ENCODE measurements at places on chromosomes 12 and 14.

- no peak for DNase-seq
These were observed 15.7 kb downstream of the PTGER2 start for GRCh38 chr14:52329678-52330369.

- DNase-seq, result no peak
These were observed 179.7 kb upstream of the PLXNC1 start for GRCh38 chr12:93968536-93969285.

DNA sequence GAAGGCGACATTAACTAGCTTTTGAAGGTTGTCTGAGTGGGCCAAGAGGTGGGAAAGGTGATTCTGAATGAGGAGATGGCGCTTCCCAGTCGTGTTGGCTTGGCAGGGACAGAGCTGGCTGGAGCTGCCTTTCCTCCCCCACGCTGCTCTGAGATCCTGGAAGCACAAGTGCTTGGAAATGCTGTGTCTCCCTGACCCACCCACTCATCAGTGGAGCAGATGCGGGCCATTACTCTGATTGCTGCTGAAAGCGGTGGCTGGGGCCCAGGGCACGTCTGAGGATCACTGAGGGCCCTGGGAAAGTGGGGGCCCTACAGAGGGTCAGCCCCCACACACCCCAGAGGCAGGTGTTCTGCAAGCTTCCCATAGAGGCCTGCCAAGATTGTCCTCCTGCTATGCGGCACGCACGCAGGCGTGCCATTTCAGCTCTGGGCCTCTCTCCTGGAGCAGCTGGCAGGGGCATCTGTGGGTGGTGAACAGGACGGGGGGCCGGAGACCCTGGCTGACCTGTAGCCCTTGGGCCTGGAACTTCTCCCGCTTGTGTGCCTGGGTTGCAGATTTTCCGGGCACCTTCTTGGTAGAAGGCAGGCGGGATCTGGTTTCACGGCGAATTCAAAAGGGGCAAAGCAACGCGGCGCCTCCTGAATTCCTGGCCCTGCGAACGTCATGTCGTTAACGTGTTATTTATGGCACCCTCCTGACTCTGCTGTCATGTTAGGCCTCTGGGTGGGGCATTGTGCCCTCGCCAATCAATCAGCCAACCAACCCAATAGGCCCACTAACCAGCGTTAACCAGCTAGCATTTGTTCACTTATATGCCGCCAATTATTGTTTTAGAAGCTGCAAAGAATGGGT, 133.8 kb upstream of the TBX3 start:
- DNase-seq, result no peak

DNA sequence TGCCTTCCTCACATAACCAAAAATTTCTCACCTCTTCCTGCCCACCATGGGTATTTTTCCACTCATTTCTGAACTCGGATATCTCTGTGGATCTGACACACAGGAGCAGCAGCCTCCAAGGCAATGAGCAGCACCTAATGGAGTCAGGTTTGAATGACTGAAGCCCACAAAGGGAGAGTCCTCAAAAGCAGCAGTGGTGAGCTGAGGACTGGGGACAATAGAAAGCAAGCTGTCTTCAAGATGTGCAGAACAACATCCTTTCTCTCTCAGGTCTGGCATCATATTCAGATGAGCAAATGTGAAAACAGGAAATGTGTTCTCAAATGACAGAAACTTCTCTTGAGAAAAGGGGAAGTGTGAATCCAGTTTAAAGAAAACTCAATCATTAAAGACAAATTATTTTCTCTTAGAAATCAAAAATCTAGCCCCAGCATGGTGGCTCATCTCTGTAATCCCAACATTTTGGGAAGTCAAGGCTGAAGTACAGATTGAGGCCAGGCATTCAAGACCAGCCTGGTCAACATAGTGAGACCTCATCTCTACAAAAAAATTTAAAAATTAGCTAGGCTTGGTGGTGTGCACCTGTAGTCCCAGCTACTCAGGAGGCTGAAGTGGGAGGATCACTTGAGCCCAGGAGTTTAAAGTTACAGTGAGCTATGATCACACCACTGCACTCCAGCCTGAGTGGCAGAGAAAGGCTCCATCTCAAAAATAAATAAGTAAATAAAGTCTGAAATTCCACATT, 54.2 kb downstream of the C12orf42 start:
- no peak for DNase-seq

GRCh38 chr12:53514628-53515290, 7.5 kb upstream of the NPFF start:
- no peak for DNase-seq

DNA sequence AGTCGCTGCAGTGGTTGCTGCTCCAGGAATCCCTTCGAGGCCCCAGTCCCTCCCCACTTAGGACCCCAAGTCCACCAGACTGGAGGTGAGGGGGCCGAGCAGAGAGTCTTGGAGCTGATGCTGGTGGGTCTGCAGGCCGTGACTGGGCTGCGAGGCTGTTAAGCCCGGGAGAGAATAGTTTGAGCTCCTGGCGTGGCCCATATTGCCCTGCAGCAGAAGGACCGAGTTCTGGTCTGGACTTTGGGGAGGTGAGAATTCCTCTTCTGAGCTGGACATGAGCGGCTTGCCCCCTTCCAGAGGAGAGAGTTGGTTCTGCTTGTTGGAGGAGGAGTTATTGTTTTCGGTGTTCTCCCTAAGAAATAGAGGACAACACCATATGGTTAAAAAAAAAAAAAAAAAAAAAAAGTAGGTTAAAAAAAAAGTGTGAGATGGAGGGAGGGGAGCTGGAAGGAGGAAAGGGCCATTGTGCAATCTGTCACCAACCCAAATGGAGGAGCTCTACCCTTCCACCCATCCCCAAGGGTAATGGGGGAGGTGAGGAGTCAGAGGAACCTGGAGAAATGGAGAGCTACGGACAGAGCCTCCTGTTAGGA, 3.0 kb downstream of the SIX1 start:
- no peak for DNase-seq

GRCh38 chr12:11667171-11667570, 17.7 kb downstream of the ETV6 start:
- DNase-seq, result no peak

DNA sequence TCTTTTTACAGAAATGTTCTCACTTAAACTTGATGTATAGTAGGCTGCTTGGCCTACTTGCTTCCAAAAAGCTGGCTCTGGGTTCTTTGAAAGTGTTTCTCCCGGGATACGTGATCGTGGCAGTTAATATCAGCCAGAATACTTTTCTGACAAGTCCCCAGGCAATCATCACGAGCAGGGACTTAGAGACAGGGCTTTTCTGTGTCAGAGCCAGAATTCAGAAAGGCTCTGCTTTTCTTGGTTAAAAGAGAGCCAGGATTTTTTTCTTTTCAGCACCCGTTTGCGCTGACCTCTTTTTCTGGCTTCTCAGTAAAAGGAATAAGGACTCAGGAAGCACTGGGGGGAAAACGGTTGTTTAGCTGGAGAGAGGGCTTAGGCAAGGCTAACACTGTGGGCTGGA, 57.8 kb upstream of the ARHGAP5 start:
- no peak for DNase-seq

DNA sequence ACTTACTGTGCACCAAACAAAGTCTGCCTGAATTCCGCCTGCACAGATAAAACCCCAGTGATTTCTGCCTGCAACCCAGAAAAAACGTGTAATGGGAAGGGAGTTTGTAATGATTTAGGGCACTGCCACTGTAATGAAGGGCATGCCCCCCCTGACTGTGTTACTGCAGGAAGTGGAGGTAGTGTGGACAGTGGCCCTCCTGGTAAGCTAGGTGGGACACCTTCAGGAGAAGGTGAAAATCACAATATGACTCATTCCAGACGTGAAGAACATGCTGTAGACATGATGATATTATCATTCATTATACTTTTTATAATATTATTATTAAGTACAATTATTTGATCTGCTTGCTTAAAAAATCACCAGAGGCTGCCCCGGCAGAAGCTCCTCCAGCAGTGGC, 59.2 kb downstream of the MAPKAPK5 start:
- no peak for DNase-seq

- no peak for DNase-seq
These were observed 36.4 kb upstream of the PRIMA1 start for GRCh38 chr14:93824518-93825234.

- DNase-seq, result no peak
These were observed 20.3 kb upstream of the EIF5 start for GRCh38 chr14:103313704-103314103.

GRCh38 chr14:68651075-68651474, 141.8 kb downstream of the ZFP36L1 start:
- DNase-seq, result peak; percentile 42

DNA sequence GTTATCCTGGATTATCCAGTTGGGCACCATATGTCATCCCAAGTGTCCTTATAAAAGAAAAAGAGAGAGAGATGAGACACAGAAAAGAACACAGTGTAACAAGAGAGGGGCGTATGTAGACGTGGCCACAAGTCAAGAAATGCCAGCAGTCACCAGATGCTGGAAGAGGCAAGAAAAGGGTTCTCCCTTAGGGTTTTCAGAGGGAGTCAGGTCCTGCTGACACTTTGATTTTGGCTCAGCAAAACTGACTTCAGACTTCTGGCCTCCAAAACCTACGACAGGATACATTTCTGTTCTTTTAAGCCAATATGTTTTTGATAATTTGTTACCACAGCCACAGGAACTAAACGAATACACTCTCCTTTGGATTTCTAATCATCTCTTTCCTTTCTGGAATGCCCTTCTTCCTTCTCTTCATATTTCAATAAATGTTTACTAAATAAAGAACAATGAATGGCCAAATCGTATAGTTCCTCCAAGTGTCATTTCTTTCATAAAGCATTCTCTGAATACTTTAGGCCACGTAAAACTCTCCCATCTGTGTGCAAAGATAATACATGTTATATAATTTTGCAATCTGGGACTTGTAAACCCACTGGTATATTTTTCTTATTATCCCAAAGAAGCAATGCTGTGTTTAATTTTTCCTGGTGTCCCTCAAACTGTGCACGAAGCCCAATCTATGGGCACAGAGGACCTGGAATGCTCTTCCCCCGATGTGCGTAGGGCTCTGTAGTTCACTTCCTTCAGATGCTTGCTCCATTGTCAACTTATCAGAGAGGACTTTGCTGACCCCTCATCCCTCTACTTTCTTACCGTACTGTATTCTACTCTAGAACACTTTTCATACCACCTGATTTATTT, 303.6 kb downstream of the CEP128 start:
- no peak for DNase-seq

- no peak for DNase-seq
These were observed 6.4 kb upstream of the CFAP251 start for GRCh38 chr12:121911824-121912585.

GRCh38 chr14:34640826-34641225, 10.9 kb upstream of the SNX6 start:
- DNase-seq, result no peak

GRCh38 chr12:79662046-79662811, 28.5 kb downstream of the PAWR start:
- DNase-seq, result peak; percentile 78

- DNase-seq, result peak; percentile 89
These were observed 864 bp downstream of the DNAJC22 start for GRCh38 chr12:49347311-49348193.

DNA sequence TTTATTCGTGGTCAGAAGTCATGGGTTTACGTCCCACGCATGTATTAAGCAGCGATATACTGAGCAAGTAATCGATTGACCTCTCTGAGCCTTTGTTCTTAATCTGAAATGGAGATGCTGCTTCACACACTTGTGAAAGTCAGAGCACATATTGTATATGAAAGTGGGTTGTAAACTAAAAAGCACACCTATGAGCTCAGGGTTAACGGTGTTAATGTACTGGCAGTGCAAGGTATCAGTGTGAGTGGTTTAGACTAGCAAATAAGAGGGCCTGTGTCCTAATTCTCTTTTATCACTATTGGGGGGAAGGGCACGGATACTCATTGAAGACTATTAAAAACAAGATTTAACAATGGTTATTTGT, 676 bp downstream of the MRPL42 start:
- no peak for DNase-seq

DNA sequence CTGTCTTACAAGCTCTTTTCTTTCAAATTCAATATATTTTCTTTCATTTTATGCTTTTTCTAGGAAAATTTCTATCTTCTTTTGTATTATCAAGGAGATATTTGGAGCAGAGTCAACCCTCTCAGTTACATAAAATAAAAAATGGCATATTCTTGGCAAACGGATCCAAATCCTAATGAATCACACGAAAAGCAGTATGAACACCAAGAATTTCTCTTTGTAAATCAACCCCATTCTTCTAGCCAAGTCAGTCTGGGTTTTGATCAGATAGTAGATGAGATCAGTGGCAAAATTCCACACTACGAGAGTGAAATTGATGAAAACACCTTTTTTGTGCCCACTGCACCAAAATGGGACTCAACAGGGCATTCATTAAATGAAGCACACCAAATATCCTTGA, 20.6 kb downstream of the PIK3C2G start:
- DNase-seq, result no peak

- DNase-seq, result no peak
These were observed 42.8 kb upstream of the SCN8A start for GRCh38 chr12:51548241-51548640.

DNA sequence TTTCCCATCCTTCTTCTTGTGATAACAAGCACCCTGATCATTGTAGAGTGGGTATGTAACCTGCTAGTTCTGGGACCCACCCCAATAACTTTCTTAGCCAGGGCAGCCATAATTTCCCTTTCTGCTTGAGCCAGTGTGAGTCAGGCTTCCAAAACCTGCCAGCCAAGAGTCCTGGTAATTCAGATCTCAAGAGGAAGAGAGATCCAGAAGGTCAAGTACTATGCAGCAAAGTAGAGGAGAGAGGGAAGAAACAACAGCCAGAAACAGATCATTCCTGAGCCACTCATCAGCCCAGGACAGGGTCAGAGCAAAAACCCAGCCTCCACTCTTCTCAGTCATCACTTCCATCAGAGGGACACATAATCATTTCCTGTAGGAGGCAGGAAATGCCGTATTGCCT, 182.0 kb downstream of the DICER1 start:
- no peak for DNase-seq

- DNase-seq, result no peak
These were observed 53.8 kb upstream of the GSC start for GRCh38 chr14:94823556-94824341.

DNA sequence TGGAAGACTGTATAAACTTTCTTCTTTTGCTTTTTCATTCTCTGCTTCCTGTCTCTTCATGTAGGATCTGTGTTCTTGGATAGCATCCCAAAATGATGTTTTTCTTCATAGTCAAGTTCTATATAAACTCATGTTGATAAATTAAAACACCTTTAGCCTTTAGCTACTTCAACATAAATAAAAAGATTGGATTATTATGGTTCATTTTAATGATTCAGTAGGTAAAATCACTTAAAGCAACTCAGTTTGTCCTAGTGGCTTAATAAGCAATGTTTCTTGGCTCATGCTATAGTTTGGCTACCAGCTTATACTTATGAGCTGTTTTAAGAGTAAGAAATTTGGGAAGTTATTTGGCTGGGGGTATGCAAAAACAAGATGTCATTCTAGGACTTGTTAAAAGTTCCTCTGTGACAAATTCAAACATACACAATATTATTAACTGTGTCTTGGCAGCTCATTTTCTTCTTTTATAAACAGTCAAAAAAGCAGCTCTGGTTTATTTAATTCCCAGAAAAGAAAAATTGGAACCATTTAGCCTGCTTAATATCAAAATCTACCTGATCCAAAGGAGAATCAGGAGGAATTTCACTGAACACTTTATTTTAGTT, 111.4 kb downstream of the TMTC3 start:
- no peak for DNase-seq
